ENCODE measurements at places on chromosomes 11 and 22.

GRCh38 chr22:37777122-37777687 is 30.5 kb upstream of the GCAT start:
- DNase-seq, result no peak

DNA sequence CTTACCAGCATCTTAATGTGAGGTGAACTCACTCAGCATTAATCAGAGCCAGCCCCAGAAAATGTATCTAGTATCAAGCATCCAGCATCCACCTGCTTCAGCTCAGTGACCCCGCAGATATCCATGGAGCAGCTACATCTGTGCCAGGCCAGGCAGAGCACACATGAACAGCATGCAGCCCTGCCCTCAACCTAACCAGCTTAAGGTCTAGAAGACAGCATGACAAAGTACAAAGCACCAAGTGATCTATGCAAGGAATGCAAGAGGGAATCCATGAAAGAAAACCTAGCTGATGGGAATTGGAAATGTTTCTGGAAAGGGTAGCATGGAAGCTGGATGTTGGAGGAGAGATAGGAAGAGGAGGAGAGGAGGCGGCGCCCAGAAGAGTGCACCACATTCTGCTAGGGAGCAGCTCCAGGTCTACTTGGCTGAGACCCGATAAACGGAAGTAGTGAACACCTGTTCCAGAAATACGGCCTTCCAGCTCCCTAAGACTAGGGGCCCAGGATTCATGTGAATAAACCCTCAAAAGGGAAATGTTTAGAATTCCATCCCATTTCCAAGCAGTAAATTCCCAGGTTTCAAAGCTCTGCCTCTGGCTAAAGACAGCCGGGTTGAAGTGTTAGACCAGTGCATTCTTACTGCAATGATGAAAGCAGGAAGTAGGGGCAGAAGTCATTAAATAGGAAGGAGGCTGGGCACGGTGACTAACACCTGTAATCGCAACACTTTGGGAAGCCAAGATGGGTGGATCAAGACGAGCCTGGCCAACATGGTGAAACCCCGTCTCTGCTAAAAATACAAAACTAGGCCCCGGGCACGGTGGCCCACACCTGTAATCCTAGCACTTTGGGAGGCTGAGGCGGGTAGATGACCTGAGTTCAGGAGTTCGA is 23.5 kb upstream of the L3MBTL2 start:
- DNase-seq, result no peak

DNA sequence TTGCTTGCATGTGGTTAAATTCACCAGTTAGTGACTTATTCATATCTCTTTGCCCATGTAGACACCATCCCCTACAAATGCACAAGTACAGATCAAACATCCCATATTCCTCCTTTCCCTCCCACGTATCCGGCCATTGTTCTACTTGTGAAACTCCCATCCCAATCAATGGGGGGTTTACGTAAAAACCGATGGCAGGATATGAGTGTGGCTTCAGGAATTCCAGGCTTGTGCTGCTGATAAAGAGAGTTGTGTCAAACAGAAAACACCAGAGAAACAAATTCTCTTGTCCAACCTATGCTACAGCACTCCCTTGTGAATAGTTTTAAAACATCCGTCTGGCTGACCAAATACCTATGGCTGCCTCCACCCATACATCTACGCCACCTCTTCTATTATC is 15.5 kb downstream of the FLI1 start:
- no peak for DNase-seq

- no peak for DNase-seq
Measured at GRCh38 chr11:119729951-119730613, 1.1 kb upstream of the NECTIN1 start.

DNA sequence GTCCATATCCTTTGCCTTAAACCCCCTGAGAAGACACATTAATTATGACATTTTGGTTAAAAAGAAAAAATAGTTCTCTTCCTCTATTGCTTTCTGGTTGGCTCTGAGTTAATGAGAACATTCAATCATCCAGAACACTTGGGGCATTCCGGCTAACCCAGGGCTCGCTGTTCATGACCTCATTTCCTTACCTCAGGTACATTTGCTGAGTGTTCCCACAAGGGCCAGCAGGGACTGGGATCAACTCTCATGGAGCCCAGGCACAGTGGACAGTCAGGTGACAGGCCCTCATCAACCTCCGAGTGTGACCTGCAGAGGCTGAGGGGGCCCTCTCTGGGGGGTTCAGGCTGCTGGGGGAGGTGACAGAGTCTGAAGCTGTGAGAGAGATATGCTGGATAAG is 98.9 kb downstream of the MYO18B start:
- no peak for DNase-seq

- no peak for DNase-seq
Measured at GRCh38 chr22:44793106-44793505, 40.7 kb downstream of the ARHGAP8 start.

- no peak for DNase-seq
Measured at GRCh38 chr11:102286292-102286691, 31.0 kb upstream of the BIRC3 start.

DNA sequence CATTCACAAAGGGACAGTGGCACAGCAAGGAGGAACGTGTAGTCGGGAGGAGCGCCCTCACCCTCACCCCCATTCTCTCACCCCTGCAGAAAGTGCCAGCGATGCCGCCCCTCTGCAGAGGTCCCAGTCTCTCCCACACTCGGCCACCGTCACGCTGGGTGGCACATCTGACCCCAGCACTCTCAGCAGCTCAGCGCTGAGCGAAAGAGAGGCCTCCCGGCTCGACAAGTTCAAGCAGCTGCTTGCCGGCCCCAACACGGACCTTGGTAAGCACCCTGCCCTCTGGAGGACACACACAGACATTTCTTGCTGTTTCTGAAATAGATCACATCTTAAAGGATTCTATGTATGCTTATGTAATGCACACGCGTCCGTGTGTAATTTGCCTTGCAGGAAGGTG is 34.9 kb downstream of the TBC1D22A start:
- DNase-seq, result no peak

DNA sequence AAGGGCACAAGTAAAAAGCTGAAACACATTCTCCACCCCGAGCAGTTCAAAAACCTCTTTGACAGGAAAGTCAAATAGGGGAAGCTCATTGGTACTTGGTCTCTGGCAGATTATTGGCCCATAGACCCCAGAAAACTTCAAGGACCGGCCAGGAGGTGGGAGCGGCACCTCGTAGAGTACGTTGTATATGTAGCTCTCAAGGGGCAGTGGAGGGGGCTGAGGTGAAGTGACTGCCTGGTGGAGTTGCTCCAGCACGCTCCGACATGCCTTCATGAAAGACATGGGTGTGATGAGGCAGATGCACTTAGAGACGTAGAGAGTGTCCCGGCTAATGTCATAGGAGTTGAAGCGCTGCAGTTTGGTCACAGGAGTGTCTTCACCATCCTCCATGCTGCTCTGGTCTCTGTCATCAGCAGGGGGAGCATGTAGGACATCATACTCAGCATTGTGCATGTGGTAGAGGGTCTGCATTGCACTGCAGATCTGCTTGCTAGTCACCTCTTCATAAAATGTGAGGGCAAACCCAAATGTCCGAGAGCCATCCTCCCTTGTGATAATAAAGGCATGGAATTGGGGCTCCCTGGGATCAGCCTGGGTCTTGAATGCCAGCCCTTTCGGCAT is 61.3 kb downstream of the DENND5A start:
- DNase-seq, result no peak

GRCh38 chr22:32579529-32580220 is 105.1 kb downstream of the FBXO7 start:
- no peak for DNase-seq

- no peak for DNase-seq
Measured at GRCh38 chr11:103946793-103947545, 89.5 kb upstream of the DDI1 start.

GRCh38 chr11:118939953-118940598 is 14.3 kb upstream of the BCL9L start:
- DNase-seq, result no peak

DNA sequence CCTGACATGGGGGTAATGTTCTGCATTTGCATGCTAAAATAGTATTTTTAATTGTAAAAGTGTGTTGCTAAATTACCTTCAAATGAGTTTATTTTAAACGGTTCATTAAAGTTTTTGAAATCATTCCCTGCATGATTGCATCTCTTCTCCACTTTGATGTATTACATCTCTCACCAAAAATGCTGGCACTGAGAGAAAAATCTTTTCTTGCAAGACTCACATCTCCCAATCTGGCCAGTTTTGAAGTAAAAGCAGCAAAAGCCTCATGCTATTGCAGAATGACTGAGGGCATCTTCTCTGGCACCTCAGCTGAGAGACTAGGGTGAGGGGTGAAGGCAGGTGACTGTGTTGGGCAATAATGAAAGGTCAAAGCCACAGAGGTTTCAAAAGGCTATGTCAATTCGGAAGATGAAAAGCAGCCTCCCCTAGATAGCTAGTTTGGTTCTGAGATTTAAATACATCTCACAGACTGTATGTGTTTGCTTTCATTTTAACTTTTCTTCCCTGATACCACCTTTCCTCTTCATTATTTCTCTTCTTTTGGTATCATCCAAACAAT is 292.2 kb upstream of the RAG2 start:
- no peak for DNase-seq

- DNase-seq, result no peak
Measured at GRCh38 chr11:5703741-5704536, 14.3 kb downstream of the TRIM22 start.

DNA sequence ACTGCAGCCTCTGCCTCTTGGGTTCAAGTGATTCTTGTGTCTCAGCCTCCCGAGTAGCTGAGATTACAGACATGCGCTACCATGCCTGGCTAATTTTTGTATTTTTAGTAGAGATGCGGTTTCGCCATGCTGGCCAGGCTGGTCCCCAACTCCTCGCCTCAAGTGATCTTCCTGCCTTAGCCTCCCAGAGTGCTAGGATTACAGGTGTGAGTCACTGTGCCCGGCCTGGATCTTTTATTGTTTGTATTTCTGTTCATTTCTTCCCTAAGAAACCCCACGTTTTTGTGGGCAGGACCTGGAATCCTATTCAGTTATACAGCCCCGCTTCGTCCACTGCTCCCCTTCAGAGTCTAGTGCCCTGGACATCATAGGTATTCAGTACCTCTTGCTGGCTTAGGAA is 28.7 kb downstream of the ZBTB16 start:
- DNase-seq, result no peak

DNA sequence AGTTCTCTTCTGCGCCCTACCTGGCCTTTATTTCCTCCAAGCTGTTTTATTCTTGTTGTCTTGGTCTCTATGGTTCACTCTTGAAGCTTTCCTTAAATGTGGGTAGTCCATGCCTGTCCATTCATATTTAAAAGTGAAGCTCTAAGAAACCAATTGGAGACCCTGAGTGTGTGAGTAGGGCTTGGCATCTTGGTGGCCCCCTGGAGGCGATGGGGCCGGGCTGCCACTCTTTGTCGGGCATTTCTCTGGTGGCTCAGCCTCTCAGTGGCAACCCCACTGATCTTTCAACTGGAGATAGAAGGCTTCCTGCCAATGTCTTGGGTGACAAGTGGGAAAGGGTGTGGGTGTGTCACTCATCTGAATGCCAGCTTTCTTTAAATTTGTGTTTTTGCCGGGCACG is 9.1 kb downstream of the TRPT1 start:
- DNase-seq, result no peak

Measured in stimulated activated CD8-positive, alpha-beta memory T cell treated with anti-CD3 and anti-CD28 coated beads, Interleukin-4, amount 100 ng/mL, for 4 hours (primary cell).